ENCODE measurements at places on chromosomes 16 and 17.

DNA sequence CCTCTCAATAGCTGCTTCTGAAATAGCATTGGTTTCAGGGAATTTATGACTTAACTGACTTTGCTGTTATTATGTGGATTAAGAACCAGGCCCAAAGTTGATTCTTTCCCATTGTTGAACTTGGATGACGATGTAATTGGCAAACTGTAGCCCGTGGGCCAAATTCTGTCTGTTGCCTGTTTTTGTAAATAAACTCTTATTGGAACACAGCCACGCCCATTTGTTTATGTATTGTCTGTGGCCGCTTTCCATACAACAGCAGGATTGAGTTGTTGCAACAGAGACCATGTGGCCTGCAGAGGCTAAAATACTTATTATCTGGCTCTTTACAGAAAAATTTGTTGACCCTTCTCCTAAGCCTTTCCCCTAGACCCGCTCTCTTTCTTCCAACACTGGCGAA, 31.6 kb downstream of the NTN1 start:
- no peak for DNase-seq
- H3K4me1 ChIP-seq, result no peaks in the 10 kb centered on the region
- H3K4me3 ChIP-seq, result no peak overlapping the region
- no peaks in the 10 kb centered on the region for H3K36me3 ChIP-seq
- peaks cover 6% of the 10 kb centered on the region for H3K27me3 ChIP-seq
- H3K27ac ChIP-seq, result no peak overlapping the region

- H3K27me3 ChIP-seq, result no peaks in the 10 kb centered on the region
- peaks cover 15% of the 10 kb centered on the region for H3K4me1 ChIP-seq
- no peak overlapping the region for H3K27ac ChIP-seq
- peaks cover 1% of the 10 kb centered on the region for H3K36me3 ChIP-seq
- DNase-seq, result no peak
Observed at GRCh38 chr16:24071666-24072360, 184.3 kb upstream of the CACNG3 start.

DNA sequence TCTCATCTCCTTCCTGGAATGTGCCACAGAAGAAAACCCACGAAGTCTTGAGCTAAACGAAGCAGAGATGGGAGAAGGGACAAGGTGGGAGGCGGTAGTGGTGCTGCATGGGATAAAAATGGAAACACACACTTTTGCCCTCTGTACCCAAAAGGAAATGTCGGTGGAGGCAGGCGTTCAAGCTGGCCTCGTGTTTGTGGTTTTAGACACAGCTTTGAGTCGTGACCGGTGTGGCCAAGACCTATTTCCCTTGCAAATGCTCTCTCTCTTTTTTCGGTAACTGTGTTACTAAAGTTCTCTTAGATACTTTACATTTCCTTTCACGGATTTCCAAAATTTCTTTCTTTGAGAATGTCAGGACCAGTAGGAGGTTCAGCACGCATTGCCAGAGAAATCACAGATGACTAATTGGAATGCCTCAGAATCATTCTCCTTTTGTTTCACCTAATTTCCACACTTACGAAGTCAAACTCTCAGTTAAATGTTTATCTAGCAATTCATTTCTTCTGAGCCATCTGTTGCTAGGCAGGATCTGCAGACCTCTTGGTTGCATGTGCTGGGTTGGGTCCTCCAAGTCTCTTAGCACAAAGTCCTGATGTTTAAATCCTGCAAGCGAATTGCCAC, 412.3 kb downstream of the MAF start:
- no peak overlapping the region for H3K27ac ChIP-seq
- H3K4me1 ChIP-seq, result peaks cover 5% of the 10 kb centered on the region
- no peak overlapping the region for H3K4me3 ChIP-seq

DNA sequence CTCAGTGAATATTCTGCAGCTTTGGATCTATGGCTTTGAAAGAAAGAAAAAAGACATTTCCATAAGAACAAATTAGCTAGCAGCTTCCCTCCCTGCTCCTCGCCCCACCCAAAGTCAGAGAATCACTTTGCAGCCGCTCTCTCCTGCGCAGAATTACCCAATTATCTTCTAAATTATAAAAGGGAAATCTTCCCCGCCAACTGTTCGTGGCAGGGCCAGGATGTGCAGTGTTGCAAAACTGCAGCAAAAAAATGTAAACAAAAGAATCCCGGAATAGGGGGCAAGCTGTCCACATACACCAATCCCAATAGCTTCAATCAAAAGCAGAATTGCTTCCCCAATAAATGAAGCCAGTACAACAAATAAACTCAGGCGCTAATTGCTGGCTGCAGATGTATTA, 510.6 kb downstream of the RBFOX1 start:
- H3K36me3 ChIP-seq, result no peaks in the 10 kb centered on the region
- H3K27ac ChIP-seq, result no peak overlapping the region
- no peaks in the 10 kb centered on the region for H3K4me1 ChIP-seq

GRCh38 chr16:17320009-17320408, 150.8 kb downstream of the XYLT1 start:
- H3K27me3 ChIP-seq, result no peaks in the 10 kb centered on the region
- no peak overlapping the region for H3K4me3 ChIP-seq
- H3K4me1 ChIP-seq, result peaks cover 3% of the 10 kb centered on the region
- no peak for DNase-seq
- H3K27ac ChIP-seq, result no peak overlapping the region

DNA sequence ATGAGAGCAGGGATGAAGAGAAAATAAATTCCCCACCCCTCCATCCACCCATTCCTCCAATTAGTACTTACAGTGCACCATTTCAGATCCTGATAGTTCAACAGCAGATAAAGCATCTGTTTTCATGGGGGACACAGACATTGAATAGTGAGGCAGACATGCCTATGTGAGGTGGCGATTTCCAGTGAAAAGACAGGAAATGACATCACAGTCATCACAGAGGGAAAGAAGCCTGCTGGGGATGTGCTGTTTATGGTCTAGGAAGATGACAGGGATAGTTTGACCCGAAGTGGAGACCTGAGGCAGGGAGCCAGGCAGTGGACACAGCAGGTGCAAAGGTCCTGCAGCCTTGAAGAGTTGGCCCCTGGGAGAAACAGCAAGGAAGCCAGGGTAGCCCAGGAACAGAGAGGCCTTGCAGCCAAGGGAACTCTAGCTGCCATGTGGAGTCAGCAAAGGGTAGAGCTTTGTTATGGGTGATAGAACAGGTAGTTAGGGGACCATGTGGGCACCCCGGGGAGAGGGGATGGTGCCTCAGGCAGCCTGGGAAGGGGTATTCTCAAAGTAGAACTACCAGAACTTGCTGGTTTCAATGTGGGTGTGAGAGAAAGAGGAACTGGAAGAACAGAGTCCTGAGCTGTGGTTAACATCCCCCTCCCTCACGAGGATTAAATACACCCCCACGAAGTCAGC, 256.6 kb downstream of the CPPED1 start:
- H3K4me3 ChIP-seq, result no peak overlapping the region
- H3K27me3 ChIP-seq, result no peaks in the 10 kb centered on the region
- peaks cover 1% of the 10 kb centered on the region for H3K36me3 ChIP-seq
- H3K4me1 ChIP-seq, result peaks cover 37% of the 10 kb centered on the region
- H3K27ac ChIP-seq, result peak overlapping the region; percentile 65

All from activated naive CD4-positive, alpha-beta T cell treated with anti-CD3 and anti-CD28 coated beads for 36 hours (primary cell).